Activated CD4-positive, alpha-beta memory T cell treated with anti-CD3 and anti-CD28 coated beads for 36 hours (primary cell): ENCODE measurements at places on chromosomes 6 and 20. TPM values are rescaled to one million over a fixed set of nuclear protein-coding genes. Genes with fewer than 3 reads are reported as not detected.

DNA sequence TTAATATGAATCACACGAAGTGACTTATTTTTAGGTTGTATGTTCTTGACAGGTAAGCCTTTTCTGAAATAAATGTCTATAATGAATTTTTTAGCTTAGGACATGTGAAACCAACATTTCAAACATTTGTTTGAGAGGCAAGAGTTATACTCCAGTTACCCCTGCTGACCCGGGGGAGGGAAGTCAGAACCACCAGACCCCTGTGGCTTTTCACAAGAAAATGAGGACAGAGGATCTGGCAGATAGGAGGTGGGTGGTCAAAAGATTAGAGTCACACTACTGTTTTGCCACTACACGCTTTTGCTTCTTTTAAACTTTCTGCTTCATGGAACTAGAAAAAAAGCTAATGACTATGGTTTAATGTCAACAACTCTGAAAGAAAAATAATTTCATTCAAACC is 27.5 kb upstream of the ADGRF4 start:
- DNase-seq, result no peak

- no peak for DNase-seq
Observed at GRCh38 chr6:76330031-76330430, 257.6 kb upstream of the IMPG1 start.

GRCh38 chr20:8964959-8965562 is 103.8 kb upstream of the PLCB4 start:
- no peak for DNase-seq

Gene SLC52A3
- not detected for total RNA-seq

- DNase-seq, result no peak
Observed at GRCh38 chr6:107361753-107362604, 97.4 kb downstream of the PDSS2 start.

DNA sequence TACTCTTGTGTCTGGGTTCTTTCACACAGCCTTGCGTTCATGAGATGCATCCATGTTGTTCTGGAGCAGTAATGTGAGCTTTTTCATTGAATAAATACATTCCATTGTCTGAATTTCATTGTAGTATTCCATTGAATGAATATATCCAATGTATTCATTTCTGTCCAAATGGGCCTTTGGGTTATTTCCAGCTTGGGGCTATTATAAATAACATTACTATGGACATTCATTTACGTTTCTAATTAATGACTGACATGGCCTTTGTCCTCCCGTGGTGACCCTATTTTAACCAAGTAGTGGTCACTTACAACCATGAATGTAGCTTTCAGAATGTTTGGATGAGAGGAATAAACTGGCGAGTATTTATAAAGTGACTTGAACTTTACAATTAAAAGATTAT is 30.1 kb upstream of the NAA20 start:
- DNase-seq, result no peak

Gene OR2H2
- not detected for total RNA-seq

Gene STX7
- 16.2 TPM for total RNA-seq

DNA sequence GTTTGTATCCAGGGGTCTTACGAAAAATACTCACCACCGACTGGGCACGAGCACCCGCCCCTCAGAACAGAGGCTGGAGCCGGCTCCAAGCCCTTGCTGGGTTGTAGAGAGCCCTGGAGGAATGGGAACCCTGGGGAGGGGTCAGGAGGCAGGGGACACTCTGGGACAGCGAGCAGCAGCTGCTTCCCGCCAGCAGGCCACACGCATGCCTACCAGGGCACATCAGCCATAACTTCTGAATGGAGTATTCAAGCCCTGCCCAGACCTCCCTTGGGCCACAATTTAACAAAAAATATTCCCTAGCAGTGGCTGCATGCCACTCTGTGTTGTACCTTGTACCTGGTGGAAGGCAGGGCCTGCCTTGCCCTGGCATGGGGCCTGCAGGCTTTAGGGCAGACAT is 31.6 kb upstream of the CD93 start:
- no peak for DNase-seq

Gene NKX2-4
- not detected for total RNA-seq

GRCh38 chr6:109472132-109472995 is 10.7 kb downstream of the ZBTB24 start:
- DNase-seq, result no peak

DNA sequence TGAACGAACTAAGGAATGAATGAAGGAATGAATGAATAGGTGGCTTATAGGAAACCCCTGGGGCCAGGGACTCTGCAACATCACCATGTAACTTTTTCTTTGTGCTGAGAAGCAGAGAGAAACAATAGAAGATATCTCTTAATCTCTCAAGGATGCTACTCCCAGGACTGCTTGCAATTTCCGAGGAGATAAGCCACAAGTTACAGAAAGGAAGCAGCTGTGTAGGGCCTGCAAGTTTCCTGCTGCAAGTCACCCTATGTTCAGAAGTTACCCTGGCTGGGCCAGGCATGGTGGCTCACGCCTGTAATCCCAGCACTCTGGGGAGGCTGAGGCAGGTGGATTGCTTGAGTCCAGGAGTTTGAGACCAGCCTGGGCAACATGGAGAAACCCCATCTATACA is 7.3 kb upstream of the MAVS start:
- DNase-seq, result no peak

- no peak for DNase-seq
Observed at GRCh38 chr6:36032261-36032660, 4.7 kb downstream of the MAPK14 start.

DNA sequence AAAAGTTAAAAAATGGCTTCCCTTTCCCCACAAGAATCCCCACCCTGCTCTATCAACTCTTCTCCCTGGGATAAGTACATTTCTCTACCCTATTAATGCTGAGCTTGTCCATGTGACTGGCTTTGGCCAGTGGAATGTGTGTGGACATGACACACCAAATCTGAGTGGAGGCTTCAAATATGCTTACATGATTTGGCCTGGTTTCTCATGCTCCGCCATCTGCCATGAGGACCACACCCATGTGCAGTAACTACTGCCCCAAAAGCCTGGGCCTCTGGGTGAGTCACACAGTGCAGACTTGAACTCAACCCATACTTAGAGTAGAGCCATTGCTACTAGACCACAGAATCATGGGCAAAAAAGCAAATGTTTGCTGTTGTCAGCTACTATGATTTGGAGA is 65.4 kb downstream of the PRND start:
- DNase-seq, result no peak

DNA sequence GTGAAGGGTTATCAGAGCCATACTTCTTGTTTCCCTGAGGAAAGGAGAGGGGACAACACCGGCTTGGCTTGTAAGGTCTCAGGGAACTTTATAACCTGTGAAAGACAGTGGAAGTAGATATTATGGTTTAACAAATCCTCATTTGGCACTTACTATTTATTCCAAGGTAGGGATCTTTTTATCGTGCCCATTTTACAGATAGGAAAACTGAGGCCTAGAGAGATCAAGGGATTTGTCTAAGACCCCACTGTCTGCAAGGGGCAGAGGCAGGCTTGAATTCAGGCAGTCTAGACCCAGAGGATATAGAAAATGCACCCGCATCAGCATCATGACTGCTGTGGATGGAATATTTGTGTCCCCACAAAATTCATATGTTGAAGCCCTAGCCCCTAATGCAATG is 118.4 kb upstream of the CST7 start:
- no peak for DNase-seq

DNA sequence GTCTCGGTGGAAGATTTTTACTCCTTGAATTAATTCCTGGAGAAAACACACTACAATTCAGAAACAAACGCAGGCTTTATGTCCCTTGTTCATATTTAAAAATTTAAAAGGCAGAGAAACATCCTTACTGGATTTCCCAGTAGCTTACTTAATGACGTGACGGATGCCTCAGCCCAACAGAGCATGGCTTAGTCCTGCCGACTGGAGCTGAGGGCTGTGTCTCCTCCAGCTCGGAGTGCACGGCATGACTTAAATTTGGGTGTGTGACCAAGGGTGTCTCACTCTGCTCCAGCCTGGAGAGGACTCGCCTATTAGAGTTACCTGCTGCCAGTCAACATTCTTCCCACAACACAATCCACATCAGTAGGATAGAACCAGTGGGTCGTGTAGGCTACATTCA is 107.1 kb downstream of the PSMB1 start:
- DNase-seq, result no peak

Gene TRIM15
- 1.6 TPM for total RNA-seq

Gene AVP
- total RNA-seq, result not detected

Gene ZBTB46
- total RNA-seq, result 5.5 TPM

Gene SLC17A9
- 9.7 TPM for total RNA-seq

GRCh38 chr20:17504066-17504897 is 26.9 kb downstream of the BFSP1 start:
- peak; percentile 22 for DNase-seq

GRCh38 chr6:53284901-53285300 is 63.8 kb downstream of the ELOVL5 start:
- DNase-seq, result peak; percentile 57
